Right lung (tissue), 10 donors: ENCODE measurements at places on chromosomes 5 and 9. TPM values are rescaled to one million over a fixed set of nuclear protein-coding genes. Genes with fewer than 3 reads are reported as not detected.

The CNTNAP3B gene
- 9.6 TPM for polyA plus RNA-seq

The RNF44 gene
- 31.9 TPM for polyA plus RNA-seq

The IRX1 gene
- polyA plus RNA-seq = 37.7 TPM

The CD74 gene
- 121 TPM for polyA plus RNA-seq

The SLC6A18 gene
- polyA plus RNA-seq = not detected

The PCDH1 gene
- 22.8 TPM for polyA plus RNA-seq

The ANXA2R gene
- polyA plus RNA-seq = 2.2 TPM

The HK3 gene
- polyA plus RNA-seq = 1.0 TPM

The B4GALT1 gene
- 63.7 TPM for polyA plus RNA-seq

The NTNG2 gene
- polyA plus RNA-seq = 0.54 TPM

The CCL27 gene
- not detected for polyA plus RNA-seq

DNA sequence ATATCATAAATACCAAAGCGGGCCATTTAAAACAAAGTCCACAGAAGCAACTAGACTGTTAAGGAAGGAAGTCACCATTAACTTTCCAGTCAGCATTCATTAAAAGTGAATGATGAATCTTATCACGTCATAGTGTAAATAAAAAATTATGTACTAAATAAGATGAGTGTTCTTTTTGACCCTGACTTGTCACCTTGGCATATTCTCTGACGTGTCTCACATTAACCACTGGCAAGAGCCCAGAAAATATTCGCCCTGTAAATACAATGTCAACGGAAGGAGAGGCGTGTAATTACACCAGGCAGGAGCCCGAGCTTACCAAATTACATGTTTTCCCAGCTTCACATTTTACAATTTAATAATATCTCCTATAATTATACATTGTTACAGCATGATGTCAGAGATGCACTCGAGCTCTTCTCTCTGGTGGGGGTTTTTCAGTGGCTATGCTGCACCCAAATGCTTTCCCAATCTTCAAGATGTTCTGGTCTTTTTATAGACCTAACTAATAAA, 29.3 kb upstream of the UBE2QL1 start:
- no peak for DNase-seq

- no peak for DNase-seq
These were observed 2.5 kb downstream of the EGFL7 start for GRCh38 chr9:136665111-136665703.

GRCh38 chr9:84349671-84350070, 9.1 kb upstream of the SLC28A3 start:
- no peak for DNase-seq

GRCh38 chr5:180074462-180074861, 2.9 kb upstream of the RNF130 start:
- DNase-seq = no peak

- DNase-seq = no peak
These were observed 1.6 kb downstream of the GTF3C4 start for GRCh38 chr9:132671620-132672412.

GRCh38 chr9:21983561-21983935, 10.6 kb downstream of the CDKN2A start:
- DNase-seq = no peak

DNA sequence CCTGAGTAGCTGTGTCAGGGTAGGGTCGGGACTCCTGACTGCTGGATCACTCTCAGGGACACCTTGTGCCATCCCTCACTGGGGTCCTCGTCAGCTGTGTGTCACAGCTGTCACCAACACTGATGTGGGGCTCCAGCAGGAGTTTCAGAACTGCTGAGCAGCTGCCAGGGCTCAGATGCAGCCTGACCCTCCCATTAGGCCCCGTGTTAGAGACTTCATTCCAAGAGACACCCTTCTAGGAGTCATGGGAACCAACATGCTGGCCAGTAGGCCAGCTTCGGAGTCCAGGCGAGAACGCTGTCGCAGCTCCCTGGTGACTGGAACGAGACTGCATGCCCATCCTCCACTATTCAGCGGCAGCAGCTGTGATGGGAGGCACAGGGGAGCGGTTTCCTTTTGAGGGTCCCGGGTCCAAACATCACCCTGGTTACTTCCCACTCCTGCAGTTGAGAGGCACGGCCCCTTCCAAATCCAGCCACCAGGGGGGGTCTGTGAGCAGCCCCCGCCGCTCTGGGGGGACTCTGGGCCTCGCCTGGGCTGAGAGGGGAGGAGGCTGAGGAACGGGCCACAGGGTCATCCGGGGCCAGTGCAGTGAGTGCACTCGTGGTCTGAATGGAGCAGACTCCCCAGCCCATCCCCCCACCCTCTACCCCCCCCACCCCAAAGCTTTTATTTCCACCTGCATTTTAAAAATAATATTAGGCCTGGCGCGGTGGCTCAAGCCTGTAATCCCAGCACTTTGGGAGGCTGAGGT, 12.6 kb upstream of the TCF7 start:
- no peak for DNase-seq

DNA sequence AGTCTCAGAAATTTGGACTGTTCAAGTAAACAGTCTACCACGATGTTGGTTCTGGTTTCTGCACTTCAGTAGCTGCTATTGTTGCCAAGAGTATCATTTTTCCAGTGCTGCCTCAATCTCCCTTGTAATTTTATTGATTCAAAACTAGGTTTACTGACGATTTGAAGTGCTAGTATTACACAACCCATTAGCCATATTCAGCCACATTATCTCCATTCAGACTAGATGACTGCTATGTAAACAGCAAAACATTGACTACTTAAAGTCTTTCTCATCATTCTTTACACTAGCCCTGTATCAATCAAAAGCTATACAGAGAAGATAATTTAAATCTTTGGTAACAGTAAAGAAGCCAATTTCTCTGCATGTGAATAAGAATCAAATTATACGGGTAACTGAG, 102.0 kb upstream of the TSLP start:
- no peak for DNase-seq

- DNase-seq = peak; percentile 44
These were observed 15.5 kb upstream of the FAM120AOS start for GRCh38 chr9:93468763-93469456.

GRCh38 chr9:120104771-120105170, 475.2 kb downstream of the CDK5RAP2 start:
- no peak for DNase-seq

DNA sequence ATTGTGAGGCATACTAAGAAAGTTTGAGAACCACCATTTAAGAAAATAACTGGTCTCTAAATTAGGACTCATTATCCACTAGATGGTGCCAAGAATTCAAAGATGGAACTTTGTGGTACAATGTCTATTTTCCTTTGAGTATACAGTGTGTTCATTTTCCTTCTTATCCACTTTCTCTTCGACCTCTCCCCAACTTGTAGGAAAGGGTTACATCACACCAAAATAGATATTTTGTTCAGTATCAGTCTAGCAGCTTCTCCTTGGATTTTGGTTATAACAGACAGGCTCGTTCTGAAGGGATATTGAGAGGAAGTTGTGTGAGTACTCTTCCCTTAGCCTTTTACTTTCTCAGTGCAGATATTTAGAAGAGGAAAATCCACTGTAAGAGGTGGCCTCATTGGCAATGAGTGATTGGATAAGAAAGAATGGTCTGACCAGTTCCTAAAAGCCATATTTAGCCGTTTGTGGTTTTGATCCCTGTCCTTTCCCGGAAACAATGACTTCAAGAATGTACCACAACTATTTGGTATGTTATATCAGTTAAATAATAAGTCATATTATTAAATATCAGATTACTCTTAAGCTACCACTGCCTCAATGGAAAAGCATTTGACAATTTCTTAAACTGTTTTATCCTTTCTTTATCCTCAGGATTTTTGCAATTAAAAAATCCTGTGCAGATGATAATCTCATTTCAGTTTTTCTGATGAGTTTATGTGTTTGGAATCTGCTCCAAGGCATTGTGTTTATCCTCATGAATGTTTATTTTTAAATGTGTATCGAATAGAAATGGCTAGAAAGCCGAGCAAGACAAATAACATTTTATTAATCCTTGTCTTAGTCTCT, 69.0 kb upstream of the GRAMD2B start:
- peak; percentile 62 for DNase-seq

GRCh38 chr5:152838241-152838786, 433.2 kb upstream of the NMUR2 start:
- DNase-seq = no peak

- DNase-seq = no peak
These were observed 102.0 kb upstream of the DMAC1 start for GRCh38 chr9:7901621-7902020.

GRCh38 chr5:139855451-139855850, 59.8 kb downstream of the PSD2 start:
- DNase-seq = no peak

- no peak for DNase-seq
These were observed 213.0 kb downstream of the ERCC6L2 start for GRCh38 chr9:96088510-96088909.

DNA sequence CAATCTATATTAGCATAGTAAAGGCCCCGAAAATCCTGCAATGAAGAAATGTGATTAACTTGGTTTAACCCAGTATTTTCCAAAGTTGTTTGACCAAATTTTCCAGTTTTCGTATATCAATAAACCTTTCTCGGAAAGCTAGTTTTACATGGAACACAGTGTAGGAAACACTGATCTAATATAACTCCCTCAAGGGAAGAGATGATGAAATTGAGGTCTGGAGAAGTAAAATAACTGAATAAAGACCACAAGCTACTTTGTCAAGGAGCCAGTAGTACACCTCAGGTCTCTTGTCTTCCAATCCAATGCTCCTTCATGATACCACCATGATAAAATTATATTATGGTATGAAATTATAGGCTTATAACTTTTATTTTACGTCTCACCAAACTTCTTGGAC, 118.1 kb upstream of the TARS1 start:
- DNase-seq = no peak

DNA sequence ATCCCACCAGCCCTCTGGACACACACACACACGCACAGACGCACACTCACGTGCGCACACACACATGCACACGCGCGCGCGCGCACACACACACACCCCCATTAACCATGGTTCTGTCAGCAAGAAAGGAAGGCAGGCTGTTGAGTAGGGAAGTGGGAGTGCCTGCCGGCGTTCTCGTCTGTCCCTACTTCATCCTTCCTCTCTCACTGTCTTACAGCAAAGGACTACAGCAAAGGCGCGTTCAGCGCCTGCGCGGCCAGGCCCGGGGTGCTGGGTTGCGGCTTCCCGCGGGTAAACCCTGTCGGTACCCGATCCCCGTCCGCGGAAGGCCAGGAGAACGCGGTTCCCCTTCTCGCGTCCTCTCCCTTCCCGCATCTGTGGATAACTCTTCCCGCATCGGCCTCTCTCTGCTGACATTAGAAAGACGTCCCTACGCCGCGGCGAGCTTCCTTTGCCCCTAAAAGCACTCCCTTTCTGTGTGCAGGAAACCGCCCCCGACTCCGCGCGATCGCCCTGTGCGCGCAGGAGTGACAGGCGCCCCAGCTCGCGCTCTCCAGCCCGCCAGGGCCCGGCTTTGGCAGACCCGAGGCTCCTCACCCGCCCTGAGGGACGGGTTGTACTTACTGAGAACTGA, 219.2 kb downstream of the AGTPBP1 start:
- DNase-seq = peak; percentile 45

- no peak for DNase-seq
These were observed 988.3 kb downstream of the TLE1 start for GRCh38 chr9:80701061-80701460.

GRCh38 chr5:15026944-15027343, 155.4 kb upstream of the ANKH start:
- no peak for DNase-seq

GRCh38 chr9:135020481-135021392, 66.7 kb upstream of the OLFM1 start:
- no peak for DNase-seq

- no peak for DNase-seq
These were observed 6.6 kb downstream of the ANKDD1B start for GRCh38 chr5:75617736-75618352.

DNA sequence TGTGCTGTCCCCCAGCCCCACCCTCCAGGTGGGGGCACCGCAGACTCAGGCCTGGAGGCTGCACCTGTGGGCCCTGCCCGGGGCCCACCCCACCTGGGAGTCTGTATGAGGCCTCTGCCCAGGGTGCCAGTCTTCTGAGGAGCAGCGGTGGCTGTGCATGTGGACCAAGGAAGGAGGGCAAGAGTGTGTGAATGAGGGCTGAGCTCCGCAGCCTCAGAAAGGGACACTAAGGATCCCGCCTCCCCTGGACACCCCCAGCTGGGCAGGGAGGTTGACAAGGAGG, 19.1 kb downstream of the FGD3 start:
- DNase-seq = no peak

- DNase-seq = no peak
These were observed 15.7 kb downstream of the UNC13B start for GRCh38 chr9:35177520-35177919.

DNA sequence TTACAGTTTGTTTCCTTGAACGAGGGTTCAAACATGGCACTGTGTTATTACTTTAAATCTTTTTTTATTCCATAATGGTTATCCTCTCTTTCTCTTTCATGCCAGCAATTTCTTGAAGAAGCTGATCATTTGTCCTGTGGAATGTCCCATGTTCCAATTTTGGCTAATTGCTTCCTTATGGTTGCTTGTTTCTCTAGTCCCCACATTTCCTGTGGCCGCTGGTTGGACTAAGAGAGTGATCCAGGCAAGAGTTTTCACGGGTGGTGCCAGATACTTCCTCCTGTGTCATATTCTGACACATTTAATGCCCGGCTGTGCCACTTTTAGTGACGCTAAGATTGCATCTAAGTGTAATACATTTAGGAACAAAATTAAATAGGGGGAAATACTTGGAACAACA, 83.8 kb upstream of the FAM169A start:
- no peak for DNase-seq
